ENCODE measurements at places on chromosomes 3 and 15.

GRCh38 chr3:52153389-52154096 is 680 bp downstream of the POC1A start:
- no peak for DNase-seq

DNA sequence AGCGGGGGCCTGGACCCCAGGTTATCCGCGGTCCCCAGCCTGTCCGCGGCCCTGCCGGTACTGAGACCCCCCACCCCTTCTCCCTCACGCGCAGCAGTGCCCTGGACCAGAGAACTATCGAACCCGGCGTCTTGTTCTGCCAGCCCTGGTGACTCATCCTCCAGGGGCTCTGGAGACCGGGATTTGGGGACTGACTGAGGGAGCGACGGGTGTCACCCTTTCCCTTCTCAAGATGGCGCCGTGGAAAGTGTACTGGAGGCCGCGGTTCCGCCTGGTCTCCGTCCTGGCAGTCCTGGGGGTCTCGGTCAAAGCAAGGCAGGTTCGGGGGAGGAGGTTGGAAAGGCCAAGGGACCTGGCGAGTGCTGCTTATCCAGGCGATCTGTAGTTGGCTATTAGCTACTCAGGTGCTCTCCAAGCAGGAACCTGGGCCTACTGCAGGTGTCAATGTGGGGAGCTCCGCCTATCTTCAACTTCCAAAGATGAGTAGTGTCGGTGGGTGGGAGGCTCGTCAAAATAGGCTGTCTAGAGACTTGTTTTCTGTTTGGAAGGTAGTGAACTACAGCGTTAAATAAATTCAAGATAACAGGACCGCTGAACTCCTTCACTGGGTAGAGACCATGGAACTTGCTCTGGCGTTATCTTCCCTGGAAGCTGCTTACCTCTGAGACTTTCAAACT is 790 bp downstream of the RAB5A start:
- DNase-seq: peak; percentile 29

DNA sequence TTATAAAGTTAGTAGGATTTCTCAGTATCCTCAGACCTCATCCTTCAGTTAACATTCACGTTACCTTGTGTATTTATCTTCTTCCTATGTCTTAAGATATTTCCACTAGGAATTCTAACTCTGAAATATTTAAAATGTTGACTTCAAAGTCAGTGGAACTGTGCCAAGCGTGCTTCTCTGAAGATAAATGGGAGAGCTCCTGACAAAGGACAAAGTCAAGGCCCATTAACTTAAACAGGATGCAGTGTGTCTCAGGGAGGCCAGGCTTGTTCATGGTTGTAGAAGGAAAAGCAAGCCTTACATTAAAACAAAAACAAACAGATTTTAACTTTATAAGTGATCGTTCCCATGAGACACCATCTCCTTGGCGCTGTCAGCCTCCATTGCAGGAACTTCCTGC is 41.5 kb downstream of the ABHD17C start:
- DNase-seq: no peak

DNA sequence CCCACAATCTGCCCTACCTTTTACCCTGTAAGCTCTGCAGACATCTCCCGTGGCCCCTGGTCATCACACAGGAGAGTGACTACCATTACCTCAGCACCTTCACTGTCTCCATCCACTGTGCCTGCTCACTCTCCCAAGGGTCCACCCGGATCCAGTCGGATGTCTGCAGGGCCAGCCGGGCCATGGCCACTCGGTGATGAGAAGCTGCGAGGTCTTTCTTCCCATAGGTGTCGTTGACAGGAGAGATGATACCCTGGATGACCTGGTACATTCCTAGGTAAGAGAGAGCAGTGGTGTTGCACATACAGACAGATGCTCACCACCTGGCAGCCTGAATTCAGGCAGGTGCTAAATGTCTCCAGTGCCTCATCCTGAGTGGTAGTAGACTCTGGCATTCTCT is 39.2 kb upstream of the RBP1 start:
- no peak for DNase-seq

DNA sequence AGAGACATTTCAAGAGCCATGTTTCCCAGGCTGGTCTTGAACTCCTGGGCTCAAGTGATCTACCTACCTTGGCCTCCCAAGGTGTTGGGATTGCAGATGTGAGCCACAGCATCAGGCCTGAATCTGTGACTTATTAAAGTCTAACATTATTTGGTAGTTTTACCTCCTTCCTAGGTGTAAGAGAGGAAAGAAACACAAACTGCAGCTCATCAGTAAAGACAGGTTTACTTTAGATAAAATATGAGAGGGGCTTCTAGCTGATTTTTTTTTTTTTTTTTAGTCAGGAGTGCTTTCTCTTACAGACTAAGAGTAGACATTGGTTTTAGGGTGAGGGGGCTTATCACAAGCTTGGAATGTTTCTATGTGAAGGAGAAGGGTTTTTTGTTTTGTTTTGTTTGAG is 63.9 kb upstream of the RNU6-1 start:
- no peak for DNase-seq

DNA sequence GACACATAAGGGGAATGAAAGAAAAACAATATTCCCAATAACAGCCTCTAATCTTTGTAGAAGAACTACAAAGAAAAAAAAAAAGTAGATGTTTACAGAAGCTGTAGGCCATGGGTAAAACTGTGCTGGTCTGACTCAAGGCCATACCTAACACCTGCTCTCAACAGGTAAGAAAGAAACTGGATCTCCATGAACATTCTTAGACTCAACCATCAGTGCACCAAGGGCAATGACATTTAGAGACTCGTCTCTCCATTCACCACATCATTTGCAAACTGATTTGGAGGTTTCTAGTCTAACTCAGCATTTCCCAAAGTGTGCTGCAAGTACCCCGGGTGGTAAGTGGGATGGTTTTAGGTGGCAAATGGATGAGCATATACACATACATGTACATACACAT is 164.2 kb downstream of the FOXP1 start:
- no peak for DNase-seq

DNA sequence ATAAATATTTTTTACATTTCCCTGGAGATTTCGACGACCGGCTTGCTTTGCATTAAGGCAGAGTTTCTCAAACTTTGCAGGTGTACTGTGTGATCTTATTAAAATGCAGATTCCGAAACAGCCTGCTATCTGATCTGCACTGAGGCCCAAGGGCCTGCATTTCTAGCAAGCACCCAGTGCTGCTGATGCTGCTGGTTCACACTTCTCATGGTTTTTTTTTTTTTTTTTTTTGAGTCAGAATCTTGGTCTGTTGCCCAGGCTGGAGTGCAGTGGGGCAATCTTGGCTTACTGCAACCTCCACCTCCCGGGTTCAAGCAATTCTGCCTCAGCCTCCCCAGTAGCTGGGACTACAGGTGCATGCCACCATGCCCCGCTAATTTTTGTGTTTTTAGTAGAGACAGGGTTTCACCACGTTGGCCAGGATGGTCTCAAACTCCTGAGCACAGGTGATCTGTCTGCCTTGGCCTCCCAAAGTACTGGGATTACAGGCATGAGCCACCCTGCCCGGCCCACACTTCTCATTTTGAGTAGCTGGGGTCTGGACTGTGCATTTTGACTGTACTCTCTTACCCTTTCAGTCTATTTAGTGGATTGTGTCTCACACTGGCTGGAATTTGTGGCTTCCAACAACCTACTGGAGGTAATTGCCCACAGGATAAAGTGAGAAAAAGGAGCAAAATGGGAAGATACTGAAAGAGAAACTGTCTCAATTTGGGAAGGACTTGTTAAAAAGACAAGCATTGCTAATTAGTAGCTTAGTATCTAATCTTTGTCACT is 94.1 kb downstream of the ITPR1 start:
- no peak for DNase-seq

GRCh38 chr15:39287322-39288195 is 293.3 kb upstream of the THBS1 start:
- no peak for DNase-seq

GRCh38 chr3:10299175-10299574 is 6.4 kb upstream of the GHRL start:
- no peak for DNase-seq

GRCh38 chr3:88921986-88922385 is 185.4 kb upstream of the EPHA3 start:
- no peak for DNase-seq

DNA sequence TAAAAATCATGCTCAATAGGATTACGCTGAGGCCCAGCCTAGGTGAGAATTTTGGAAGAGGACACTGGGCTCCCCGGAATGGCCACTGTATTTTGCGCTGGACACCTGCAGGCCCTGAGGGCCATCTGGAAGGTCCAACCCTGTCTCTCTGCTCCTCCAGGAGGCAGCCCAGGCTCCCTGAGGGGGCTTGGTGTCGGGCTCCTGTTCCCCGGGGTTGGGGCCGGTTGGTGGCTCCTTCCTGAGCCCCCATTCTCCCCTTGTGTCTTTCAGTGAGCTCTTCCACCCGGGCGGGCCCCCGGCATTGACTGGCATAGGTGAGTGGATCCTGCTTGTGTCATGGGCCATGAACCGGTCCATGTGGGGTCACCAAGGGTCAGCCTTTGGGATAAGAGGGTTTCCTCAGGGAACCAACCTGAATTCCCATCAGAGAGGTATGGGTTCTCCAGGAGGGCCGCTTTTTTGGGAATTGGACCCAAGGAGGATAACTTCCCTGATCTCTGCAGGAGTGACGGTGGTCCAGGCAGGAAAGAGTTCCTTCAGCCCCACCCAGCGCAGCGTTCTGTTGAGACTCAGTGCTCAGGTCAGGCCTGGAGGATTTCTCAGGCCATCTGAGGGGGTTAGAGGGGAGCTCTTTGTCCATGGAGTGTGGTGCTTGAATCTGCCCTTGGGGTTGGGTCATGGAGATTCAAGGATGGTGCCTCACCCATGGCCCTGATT is 187.8 kb downstream of the UBE3A start:
- DNase-seq: no peak
